ENCODE measurements at places on chromosomes 5 and 9.
A peak's percentile ranks its signal among the peaks of the same experiment; 100 is the strongest.

- DNase-seq = no peak
Measured at GRCh38 chr5:91998774-91999173, 615.7 kb upstream of the ARRDC3 start.

GRCh38 chr9:132541870-132542830, 40.3 kb upstream of the BARHL1 start:
- DNase-seq = no peak

DNA sequence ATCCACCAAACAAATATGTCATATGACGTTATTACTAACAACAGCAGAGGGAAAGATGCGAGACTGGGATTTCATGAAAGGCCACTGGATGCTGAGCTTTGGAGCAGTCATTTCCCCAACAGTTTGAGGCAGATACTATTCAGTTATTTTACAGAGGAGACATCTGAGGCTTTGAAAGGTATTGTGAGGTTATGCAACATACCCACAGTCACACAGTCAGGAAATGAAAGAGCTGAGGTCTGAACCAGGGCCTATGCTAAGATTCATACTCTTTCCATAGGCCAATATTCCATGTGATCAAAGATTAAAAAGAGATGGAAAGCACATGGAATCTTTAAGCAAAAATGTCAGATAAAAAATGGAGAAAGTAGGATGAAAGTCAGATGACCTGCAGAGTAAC, 63.0 kb downstream of the LPAR1 start:
- DNase-seq = no peak

DNA sequence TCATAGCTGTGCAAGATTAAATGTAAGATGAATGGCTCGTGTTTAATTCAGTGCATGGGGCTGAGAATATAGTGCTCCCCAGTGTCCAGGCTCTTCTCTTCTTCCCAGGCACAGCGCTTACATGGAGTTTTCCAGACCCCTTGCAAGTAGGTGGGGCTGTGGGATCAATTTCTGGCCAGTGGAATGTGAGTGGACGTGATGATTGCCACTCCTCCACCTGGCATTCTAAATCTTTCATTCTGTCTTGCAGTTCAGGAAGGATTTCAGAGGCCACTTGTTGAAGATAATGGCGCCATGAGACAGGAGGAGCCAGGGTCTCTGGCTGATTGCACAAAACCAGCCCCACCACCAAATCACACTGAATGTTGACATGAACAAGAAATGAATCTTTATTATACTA, 7.2 kb upstream of the PIP5K1B start:
- no peak for DNase-seq

DNA sequence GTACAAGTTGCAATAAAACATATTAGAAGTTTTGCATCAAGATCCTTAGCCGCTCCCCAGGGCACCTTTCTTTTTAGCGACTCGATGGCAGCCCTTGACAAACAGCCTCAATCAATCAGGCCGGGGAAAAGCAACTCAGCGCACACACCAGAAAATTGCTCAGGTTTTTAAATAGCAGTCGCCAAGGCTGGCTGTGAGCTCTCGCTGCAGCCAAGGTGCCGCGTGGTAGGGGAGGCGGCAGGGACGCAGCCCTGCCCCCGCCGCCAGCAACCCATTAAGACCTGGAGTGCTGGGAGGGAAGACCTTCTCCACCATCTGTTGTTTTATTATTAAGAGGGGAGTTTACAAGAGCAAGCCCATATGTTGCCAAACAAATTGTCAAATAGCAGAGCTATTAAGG, 22.6 kb downstream of the ASS1 start:
- DNase-seq = no peak

- no peak for DNase-seq
Measured at GRCh38 chr5:100840370-100840769, 62.7 kb downstream of the ST8SIA4 start.

DNA sequence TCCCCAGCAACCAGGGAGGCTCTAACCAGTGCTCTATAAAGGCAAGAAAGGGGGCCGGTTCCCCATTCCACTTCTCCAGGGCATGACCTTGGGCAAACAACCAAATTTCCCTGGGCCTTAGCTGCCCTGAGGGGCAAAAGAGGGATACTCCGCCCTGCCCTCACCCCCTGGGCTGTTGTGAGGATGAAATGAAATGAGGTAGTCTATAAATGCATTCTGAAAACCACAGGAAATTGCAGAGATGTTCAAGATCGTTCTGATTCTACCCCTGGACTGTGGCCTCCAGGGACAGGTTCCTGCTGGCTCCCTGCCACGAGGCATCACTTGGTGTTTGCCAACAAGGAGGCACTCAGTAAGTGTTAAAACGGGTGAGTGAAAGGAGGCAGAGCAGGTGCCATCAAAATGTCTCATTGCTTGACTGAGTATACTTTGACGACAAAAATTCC, 5.7 kb downstream of the RAPGEF1 start:
- DNase-seq = no peak

DNA sequence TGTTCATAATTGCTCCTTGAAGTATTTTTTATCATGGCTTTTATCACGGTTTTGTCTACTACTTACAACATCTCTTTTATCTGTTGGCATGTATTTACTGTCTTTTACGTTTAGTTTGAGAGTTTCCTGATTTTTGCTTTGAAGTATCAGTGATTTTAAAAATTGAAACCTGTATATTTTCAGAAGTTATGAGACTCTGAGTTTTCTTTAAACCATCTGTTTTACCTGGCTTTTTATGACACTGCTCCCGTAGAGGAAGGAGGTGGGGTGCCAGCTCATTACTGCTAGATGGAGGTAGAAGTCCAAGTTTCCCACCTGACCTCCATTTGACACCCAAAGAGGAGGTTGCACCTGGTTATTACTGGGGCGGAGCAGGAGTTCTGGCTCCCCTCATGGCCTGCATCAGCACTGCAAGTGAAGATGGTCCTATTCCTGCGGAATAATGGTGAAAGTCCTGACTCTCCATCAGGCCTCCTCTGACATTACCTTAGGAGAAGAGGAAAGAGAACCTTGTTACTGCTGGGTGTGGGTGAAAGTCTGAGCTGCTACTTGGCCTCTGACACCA, 10.0 kb upstream of the ZNF131 start:
- peak; percentile 42 for DNase-seq

- no peak for DNase-seq
Measured at GRCh38 chr5:145941096-145941447, 4.7 kb downstream of the SH3RF2 start.

DNA sequence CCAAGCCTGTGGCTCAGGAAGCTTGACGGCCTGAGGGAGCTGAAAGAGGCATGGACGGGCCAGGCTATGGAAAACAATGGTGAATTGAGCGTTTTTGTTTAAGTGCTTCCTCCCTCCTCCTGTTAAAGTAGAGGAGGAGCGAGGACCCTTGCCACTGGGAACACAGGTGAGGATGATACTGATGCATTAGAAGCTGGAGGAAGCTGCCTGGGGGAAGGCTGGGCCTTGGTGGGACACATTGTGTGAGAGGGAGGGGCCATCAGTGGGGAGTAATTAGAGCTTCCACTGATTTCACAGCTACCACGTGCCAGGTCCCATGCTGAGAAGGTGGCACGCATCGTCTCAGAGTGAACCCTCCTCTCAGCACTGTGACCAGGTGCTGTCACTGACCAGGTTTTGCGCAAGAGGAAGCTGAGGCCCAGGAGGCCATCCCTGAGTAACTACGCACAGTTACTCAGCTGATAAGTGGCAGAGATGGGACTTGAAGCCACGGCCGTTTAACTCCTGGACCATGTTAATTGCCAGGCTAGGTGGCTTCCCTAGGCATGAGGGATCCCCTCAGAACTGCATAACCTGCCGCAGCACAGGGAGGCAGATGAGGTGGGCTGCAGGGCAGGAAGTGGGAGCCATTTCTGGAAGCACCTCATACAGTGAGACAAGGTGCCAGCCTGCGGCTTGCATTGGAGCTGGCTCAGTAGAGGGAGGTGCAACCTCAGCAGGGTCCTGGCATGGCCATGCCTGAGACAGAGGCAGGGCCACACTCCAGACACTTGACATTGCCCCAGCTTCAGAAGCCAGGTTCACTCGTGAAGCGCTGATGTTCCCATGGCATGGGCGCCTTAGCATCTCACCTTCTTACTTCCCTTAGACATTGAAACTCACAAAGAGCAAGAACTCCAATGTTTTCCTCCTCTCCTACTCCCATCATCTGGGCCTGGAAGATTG, 195.3 kb upstream of the MVB12B start:
- no peak for DNase-seq

GRCh38 chr5:17069995-17070511, 134.0 kb upstream of the MYO10 start:
- DNase-seq = no peak

DNA sequence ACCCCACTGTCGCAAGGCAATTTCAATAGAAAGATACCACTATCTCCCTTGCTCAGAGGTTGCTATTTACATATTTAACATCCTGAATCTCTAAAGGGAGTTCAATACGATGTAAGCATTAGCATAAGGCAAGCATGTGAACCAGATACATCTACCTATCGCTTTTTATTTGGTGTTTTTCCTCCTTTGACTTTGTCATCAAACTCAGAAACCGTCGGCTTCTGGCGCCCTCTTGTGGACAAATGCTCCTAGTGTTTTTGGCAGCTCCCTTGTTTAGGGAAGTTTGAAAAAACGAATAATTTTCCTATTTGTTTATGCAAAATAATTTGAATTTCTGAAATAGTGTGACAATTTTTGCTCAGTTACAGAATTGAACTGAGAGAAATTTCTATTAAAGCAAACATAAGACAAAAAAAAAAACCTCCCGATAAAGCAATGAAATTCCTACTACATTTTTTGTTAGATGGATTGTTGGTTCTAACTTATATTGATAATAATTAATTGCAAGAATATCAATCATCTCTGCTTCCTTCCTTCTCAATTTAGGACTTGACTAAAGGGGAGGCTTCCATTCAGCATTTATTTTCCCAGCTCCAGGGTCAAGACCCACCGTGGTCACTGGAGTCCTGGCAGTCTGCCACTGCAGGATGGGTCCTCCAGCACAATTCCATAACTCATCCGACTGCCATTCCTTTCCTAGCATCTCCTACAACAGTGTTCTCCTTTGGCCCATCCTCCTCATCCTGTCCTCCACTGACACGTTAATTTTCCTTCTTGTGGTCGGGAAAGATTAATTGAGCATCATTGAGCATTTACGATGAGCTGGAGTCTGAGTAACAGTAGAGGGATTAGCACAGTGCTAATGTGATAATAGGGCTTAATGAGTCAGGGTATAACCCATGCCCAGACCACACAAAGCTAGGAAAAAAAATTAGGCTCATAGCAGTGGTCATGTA, 131.8 kb upstream of the CHD1 start:
- peak; percentile 74 for DNase-seq

DNA sequence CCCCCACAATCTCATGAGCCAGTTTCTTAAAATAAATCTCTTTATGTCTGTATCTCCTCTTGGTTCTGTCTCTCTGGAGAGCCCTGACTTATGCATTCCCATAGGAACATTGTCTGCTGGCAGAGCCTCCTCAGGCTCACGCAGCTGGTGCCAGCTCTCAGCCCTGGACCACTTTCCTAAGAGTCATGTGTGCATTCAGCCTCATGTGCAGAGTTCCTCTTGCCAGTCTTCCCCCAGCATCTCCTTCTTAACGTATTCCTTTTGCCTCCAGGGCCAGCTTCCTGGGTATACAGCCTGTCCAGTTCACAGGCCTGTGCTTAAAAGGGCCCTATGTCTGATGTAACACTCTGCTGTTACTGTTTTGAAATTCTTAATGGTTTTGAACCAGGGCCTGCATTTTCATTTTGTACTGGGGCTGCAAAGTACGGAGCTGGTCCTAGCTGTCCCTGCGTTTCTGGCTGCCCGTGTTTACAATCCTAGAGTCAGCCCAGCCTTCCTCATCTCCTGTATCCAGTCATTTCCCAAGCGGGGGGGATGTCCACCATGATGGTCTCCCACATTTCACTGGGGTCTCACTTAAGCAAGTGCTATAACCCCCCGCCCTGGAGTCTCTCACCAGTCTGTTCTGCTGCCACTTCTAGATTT, 18.1 kb downstream of the ANKRD33B start:
- DNase-seq = no peak

GRCh38 chr9:69173891-69174615, at the start of gene TJP2:
Gene TJP2, plus strand, starts transcription at chr9:69174277. Its CDS starts 96 bp downstream, at chr9:69174373.
- DNase-seq = peak; percentile 30

- DNase-seq = no peak
Measured at GRCh38 chr5:171157775-171158174, 151.3 kb upstream of the TLX3 start.

- no peak for DNase-seq
Measured at GRCh38 chr5:69505306-69505705, 12.7 kb downstream of the OCLN start.

DNA sequence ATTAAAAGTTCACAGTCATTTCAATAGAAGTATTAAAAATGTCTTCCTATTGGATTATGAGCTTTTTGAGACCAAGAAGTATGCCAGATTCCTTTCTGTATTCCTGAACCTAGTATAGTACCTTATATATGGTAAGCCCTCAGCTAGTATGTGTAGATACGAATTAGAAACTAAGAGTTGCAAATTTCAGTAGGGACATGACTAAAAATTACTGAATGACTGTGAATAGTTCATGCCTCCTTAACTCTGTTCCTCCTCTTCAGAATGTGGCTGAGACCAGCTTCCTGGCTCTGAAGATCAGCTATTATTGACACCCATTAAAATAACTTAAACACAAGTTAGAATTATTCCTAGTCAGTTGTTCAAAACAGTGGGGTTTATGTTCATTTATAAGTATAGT, 19.7 kb downstream of the KDM3B start:
- DNase-seq = no peak

GRCh38 chr5:133222979-133223378, 171.2 kb downstream of the HSPA4 start:
- DNase-seq = no peak

Measured in stimulated activated naive CD4-positive, alpha-beta T cell treated with Interleukin-2 at 50 U/mL for 16 hours (primary cell).